ENCODE measurements at places on chromosomes 13 and 19.

GRCh38 chr19:2043961-2044708 is 6.9 kb downstream of the MKNK2 start:
- no peak for DNase-seq

DNA sequence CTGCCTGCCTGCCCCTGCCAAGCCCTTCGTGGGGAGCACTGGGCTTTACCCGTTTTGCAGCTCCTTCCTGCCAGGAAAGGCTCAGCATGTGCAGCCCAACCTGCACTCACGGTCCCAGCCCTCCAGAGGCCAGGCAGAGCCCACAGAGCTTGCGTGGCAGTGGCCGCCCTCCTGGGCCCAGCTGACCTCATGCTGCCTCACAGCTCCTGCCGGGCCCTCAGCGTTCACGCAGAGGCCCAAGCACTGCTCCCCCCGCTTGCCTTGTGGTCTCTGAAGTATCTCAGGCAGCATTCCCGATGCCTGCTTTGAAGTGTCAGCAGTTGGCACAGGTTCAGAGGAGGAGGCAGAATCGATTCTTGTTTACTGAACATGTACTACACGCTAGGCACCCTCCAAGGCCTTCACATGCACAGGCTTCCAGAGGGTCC is 32.5 kb downstream of the CAPN12 start:
- DNase-seq, result no peak

DNA sequence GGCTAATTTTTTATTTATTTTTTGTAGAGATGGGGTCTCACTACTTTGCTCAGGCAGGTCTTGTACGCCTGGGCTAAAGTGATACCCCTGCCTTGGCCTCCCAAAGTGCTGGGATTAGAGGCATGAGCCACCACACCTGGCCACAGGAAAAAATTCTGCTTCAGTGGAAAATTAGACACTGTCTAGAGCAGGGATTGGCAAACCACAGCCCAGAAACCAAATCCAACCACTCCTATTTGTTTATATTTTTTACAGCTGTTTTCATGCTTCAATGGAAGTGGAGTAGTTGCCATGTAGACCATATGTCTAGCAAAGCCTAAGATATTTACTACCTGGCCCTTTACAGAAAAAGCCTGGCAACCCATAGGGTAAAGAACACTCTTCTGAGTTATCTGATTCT is 123.7 kb upstream of the MRI1 start:
- DNase-seq, result no peak

- DNase-seq, result no peak
These were observed 202.9 kb upstream of the SERP2 start for GRCh38 chr13:44170731-44171130.

DNA sequence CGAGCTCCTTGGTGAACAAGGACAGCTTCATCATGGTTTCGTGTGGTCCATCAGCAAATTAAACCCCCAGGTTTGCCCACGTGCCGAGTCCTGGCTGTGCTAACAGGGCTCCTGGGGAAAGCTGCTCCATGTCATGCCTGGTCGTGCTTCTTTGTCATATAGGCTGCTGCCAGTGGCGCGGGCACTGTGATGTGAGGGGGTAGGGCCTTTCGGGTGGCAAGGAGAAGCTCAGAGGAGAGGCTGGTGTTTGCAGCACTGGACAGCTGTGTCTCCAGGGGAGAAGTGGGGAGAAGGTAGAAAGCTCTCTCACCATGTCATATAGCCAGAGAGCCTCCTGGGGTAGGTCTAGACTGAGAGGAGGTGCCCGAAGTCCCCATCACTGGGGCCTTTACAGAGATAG is 13.3 kb downstream of the VSTM2B start:
- DNase-seq, result no peak
